ENCODE measurements at places on chromosomes 5 and 9.

DNA sequence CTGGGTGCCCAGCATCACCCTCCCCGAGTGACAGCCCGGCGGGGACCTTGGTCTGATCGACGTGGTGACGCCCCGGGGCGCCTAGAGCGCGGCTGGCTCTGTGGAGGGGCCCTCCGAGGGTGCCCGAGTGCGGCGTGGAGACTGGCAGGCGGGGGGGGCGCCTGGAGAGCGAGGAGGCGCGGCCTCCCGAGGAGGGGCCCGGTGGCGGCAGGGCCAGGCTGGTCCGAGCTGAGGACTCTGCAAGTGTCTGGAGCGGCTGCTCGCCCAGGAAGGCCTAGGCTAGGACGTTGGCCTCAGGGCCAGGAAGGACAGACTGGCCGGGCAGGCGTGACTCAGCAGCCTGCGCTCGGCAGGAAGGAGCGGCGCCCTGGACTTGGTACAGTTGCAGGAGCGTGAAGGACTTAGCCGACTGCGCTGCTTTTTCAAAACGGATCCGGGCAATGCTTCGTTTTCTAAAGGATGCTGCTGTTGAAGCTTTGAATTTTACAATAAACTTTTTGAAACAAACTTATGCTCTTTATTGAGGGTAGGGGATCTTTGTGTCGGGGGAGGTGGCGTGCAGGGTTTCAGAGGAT lies 1.3 kb downstream of the GADD45G start:
- peak; percentile 73 for DNase-seq

DNA sequence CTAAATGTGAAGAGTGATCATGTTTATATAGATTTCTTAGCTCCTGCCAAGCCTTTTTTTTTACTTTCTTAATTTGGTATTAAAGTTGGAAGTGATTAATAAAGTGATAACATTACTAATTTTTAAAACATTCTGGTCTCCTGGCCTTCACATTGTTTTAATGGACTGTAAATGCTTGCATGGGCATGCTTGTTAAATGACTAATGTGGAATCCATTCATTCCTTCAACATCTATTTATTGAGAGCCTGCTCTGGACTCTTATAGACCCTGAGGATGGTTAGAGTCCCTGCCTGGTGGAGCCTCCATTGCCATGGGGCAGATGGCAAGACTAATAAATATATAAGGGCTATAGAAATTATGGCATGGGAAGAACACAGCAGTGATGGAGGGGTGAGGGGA lies 103.5 kb downstream of the NTRK2 start:
- DNase-seq = no peak

DNA sequence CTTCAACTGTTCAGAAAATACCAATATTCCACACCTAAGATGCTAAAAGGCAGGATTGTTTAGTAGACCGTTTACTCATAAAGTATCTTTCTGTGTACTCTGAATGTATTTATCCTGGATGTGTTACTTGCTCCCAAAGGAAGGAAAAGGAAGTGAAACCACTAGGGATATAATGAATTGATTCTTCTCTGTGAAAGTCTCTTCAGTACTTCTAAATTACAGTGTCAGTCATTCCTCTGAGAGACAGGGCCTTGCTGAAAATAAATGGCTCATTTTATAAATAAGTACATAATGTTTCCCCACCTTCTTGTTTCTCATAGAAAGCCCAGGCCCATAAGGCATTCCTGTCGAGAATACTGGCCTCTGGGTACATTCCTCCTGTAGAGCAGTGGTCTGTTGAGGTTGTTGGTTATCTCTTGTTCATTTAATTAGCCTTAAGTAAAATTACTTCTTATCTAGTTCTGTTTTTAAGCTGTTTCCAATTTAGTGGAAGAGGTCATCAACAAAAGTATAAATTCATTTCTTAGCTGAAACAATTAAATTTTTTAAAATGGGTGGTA lies 1.6 kb downstream of the HAPLN1 start:
- DNase-seq = no peak

DNA sequence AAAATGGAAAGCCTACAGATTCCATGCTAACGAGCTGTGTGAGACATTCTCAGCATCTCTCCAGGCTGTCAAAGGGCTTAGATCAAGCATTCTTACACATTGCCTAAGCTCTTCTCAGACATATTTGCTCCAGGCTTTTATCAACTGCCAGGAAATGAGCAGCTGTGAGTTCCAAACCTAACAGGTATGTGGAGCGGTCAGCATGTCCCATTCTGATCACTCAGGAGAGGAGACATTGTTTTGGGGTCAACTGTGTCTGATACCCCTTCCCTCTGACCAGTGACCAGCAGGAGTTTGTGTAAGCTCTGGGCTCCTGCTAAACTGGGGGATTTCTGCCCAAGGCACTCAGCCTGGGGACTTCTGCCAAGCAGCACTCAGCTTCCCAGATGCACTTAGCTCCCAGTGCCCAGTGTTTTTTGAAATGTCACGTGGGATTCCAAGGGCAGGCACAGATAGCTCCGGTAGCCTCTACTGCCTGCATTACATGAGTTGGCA lies 229.1 kb downstream of the SEC61B start:
- no peak for DNase-seq

DNA sequence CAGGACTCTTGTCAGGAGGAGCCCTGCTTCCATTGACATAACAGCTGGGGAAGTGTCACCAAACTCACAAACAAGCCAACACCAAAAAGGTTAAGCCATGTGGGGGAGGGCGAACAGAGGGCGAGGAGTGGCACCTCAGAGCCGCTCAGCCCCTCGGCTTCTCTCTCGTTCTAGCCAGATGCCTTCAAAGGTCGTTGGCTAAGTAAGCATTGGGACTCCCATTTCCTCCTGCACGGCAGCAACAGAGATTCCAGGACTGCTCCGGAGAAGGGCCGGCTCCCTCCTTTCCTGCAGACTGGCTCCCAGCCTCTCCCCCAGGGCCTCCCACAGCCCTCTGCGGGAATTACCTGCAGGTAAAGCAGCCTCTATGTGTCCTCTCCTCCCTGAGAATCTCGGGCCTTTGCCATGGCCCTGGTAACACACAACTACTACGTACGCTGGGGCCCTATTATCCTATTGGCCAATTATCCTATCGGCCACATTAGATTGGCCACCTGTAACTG lies 52.1 kb upstream of the RNU6ATAC start:
- DNase-seq = no peak

DNA sequence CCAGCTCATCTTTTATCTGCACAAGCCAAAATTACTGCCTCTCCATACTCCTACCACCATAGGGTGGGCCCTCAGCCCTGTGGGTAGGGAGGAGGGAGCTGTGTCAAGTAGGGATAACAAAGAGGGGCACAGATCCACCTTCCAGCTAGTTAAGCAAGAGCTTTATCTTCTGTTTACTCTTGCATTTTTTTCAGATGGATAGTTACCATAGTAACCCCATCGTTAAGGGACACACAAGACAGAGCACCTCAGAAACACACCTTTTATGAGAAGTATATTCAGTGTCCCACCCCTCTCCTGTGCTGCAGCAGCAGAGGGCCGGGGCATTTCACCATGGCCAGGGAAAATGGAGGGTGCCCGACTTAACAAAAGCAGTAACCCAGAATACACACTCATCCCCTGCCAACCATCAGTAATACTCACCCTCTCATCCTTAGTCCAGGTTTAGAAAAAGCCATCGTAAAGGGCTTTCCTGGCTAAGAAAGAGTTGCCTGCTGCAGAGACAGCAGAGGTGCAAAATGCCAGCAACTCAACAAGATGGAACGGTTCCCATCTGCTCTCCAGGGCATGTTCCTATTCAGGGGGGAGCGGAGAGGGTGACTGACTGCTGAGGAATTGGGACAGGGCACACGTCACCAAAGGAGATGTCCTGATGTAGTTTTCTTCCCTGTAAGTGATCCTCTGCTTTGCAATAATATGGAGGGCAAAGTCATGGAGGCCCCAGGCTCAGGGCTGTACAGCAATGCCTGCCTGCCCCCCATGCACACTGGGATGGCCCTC lies 25.1 kb downstream of the MACROH2A1 start:
- DNase-seq = no peak

DNA sequence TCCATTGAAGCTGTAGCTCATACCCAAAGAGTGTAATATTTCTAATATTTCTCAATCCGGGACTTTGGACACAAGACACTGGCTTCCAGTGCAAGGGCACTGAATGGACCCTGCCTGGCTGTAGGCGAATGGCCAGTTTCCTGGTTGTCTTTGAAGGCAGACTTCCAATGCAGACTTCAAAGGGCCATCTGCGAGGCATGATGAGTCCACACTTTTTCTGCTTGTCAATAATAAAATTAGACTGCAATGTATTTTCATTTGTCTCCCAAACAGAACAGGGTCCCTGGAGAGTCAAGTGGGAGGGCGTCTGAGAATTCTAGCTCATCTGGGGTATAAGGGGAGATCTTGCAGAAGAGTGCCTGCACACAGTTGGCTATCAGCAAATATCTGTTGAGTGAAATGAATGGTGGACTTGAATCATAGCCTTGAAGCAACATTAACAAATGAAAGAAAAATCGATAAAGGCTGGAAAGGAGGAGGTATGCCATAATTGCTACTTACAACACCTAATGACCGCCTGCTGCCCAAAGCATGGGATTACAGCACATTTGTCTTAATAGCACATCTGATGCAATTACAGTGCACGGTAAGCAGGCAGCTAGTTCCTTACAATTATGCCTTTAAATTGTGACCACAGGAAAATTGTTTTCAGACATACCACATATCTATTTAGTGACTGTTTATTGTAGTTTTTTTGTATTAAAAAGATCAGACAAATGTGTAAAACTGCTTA lies 137.5 kb downstream of the ARHGEF28 start:
- DNase-seq = no peak

DNA sequence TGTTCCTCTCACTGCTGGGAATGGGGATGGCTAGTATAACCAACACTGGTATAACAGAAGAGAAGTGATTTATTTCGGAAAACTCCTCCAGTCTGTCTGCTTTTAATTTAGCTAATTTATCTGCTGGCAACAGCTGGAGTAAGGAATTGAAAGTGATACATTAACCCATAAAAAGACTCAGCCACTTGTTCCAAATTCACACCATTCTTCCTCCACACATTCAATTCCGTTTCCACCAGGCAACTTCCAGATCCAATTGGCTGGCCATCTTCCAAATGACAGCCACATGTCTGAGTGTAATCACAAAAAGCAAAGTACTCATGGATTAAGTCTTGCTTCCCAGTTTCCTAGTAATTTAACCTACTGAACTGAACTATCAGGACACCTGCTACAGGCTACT lies 77.1 kb upstream of the RETREG1 start:
- no peak for DNase-seq
